ENCODE measurements at places on chromosomes 6 and 20. TPM values are rescaled to one million over a fixed set of nuclear protein-coding genes. Genes with fewer than 3 reads are reported as not detected.

Gene CST7
- 4.0 TPM for total RNA-seq

GRCh38 chr6:11814819-11815218 lies 36.2 kb upstream of the ADTRP start:
- H3K4me3 ChIP-seq: no peak overlapping the region
- H3K27me3 ChIP-seq: no peaks in the 10 kb centered on the region
- H3K36me3 ChIP-seq: no peaks in the 10 kb centered on the region
- H3K4me1 ChIP-seq: peaks cover 15% of the 10 kb centered on the region
- DNase-seq: no peak

DNA sequence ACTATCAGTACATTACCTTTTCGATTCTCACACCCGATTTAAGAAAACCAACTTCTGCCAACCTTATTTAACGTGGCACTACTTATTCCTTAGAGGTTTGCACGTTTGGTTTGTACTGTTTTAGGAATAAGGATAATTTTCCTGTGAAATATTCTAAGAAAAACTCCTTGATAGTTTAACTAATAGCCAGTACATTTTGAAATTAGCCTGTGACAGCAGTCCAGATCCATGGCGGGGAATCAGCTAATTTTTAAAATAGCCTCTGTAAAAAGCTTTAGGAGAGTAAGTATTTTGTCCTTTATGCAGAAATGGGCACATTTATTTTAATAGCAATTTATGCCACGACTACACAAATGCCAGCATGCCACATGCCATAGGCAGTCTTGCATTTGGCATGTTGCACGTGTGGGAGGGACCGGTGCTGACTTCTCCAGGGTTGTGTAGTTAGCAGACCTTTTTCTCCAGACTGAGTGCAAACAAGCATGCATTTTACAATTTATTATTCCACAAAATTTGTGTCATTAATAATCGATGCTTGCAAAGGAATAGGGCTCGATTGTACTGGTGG lies 6.2 kb downstream of the FOXC1 start:
- no peak for DNase-seq
- H3K36me3 ChIP-seq: no peaks in the 10 kb centered on the region
- H3K27ac ChIP-seq: no peak overlapping the region
- peaks cover 43% of the 10 kb centered on the region for H3K4me1 ChIP-seq

Gene CARMIL1
- total RNA-seq: 11.9 TPM

DNA sequence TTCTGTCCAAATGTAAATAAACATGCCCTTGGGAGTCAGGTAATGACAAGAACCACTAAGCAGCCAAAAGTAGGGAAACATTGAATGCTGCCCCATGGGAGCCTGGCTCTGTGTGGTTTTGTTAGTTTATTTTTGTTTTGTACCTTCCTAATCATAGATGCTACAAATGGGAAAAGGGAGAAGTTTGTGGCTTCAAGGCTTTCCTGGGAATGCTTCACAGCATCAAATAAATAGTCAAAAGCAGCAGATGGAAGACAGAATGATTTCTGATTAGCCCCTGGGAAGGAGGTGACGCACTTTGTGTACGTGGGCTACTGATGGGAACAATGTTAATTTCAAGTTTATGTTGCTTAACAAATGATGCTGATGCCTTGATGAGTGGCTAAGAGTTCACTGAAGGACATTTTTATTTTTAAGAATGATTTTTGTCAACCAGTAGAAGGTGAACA lies 532.7 kb downstream of the BCKDHB start:
- H3K4me1 ChIP-seq: no peaks in the 10 kb centered on the region
- H3K27ac ChIP-seq: peak overlapping the region; percentile 60
- H3K27me3 ChIP-seq: no peaks in the 10 kb centered on the region
- no peak overlapping the region for H3K4me3 ChIP-seq
- no peak for DNase-seq
- no peaks in the 10 kb centered on the region for H3K36me3 ChIP-seq
